Upper lobe of right lung (tissue), 1 donor: ENCODE measurements at places on chromosomes 13 and 19. TPM values are rescaled to one million over a fixed set of nuclear protein-coding genes. Genes with fewer than 3 reads are reported as not detected.

DNA sequence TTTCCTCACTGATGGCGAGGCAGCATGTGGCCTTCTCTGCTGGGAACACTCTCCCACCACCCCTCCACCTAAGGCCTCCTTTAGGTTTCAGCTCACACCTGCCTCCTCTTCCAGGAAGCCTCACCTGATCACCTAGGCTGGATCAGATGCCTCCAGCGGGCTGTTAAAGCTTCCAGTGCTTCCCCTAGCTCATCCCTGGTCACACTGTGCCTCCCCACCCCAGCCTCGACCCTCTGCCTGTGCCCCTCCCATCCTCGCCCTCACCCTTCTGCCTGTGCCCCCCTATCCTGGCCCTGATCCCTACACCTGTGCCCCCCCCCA is 33.8 kb downstream of the MAP4K1 start:
- no peak for DNase-seq
- no peaks in the 10 kb centered on the region for H3K36me3 ChIP-seq
- no peak overlapping the region for H3K27ac ChIP-seq
- H3K4me1 ChIP-seq: no peaks in the 10 kb centered on the region
- H3K27me3 ChIP-seq: no peaks in the 10 kb centered on the region

DNA sequence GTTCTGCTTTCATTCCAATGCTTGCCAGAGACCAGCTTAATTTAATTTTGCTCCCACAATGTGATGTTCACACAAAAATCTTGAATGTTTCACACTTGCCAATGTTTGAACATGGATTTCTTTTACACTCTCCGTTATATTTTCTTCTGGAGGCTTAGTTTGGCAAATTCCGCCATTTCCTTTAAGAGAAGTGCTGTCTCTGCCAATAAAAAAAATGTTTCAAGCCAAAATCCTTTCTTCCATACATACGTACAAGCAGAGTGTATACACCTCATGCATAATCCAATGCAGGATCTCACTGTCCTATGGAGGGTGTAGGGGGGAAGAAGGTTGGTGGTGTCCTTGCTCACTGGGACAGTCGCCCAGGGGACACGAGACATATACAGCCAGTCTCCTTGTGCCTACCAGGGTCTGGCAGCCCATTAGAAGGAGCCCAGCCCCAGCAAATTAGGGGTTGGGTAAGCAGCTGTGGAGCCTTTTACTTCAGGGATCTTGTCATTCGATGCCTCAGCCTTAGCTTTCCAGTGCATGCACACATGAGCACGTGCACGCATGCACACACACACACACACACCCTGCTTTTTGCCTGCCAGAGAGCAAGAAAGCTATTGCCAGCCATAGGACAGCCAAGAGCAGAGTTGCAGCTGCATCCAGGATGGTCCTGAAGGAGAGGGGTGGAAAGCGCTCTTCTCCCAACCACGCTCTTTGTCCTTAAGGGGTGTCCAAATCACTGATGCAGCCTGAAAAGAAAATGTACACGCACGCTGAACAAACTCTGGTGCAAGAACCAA is 208.3 kb downstream of the FOXO1 start:
- no peaks in the 10 kb centered on the region for H3K36me3 ChIP-seq
- no peak for DNase-seq
- no peak overlapping the region for H3K4me3 ChIP-seq
- H3K27me3 ChIP-seq: no peaks in the 10 kb centered on the region

DNA sequence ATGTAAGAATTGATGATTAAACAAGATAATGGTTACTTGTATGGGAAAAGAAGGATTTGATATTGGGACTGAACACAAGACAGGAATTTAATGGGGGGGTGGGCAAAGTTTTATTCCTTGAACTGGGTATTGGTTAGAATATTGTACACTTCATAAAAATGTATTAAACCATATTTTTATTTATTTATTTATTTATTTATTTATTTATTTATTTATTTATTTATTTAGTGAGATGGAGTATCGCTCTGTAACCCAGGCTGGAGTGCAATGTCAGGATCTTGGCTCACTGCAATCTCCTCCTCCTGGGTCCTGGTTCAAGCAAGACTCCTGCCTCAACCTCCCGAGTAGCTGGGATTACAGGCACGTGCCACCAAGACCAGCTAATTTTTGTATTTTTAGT is 287.1 kb upstream of the SLITRK5 start:
- no peak for DNase-seq
- H3K27ac ChIP-seq: no peak overlapping the region
- H3K36me3 ChIP-seq: no peaks in the 10 kb centered on the region
- H3K27me3 ChIP-seq: no peaks in the 10 kb centered on the region
- no peaks in the 10 kb centered on the region for H3K4me1 ChIP-seq
- no peak overlapping the region for H3K4me3 ChIP-seq

- H3K36me3 ChIP-seq: no peaks in the 10 kb centered on the region
- no peaks in the 10 kb centered on the region for H3K4me1 ChIP-seq
- no peak for DNase-seq
- no peak overlapping the region for H3K4me3 ChIP-seq
- no peak overlapping the region for H3K27ac ChIP-seq
Measured at GRCh38 chr13:41709511-41709910, 251.4 kb downstream of the VWA8 start.

DNA sequence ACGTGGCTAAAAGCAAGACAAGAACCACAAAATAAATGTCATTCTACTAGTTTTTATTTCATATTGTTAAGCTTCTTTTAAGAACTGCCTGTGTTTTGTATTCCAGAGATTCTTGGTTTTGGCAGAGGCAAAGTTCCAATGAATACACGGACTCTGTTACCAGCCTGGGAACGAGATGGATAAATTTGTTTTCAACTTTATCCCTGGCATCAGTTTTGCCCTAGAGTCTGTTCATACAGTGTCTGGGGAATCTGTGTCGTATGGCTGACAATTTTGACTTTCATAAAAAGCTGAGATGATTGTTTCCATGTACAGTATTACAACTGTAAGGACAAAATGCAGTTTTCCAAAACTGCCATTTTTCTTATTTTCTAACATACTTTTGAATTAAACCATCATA is 327.6 kb downstream of the TBC1D4 start:
- H3K36me3 ChIP-seq: no peaks in the 10 kb centered on the region
- no peak overlapping the region for H3K27ac ChIP-seq
- no peaks in the 10 kb centered on the region for H3K4me1 ChIP-seq
- H3K27me3 ChIP-seq: no peaks in the 10 kb centered on the region

DNA sequence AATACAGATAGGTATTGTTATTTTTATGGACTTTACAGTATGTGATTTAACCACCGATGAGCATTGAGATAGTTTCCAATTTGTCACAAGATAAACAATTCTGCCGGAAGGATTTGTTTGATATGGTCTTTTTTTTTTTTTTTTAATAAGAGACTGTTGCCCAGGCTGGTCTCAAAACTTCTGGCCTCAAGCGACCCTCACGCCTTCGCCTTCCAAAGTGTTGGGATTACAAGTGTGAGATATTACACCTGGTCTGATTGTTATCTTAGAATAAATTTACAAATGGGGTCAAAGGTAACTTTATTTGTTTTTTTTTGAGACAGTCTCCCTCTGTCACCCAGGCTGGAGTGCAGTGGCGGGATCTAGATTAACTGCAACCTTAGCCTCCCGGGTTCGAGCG is 1.2 kb downstream of the GARRE1 start:
- peaks cover 34% of the 10 kb centered on the region for H3K4me1 ChIP-seq
- H3K36me3 ChIP-seq: no peaks in the 10 kb centered on the region
- H3K27ac ChIP-seq: peak overlapping the region; percentile 78
- no peaks in the 10 kb centered on the region for H3K27me3 ChIP-seq

- no peaks in the 10 kb centered on the region for H3K36me3 ChIP-seq
- DNase-seq: no peak
- H3K4me1 ChIP-seq: peaks cover 5% of the 10 kb centered on the region
Measured at GRCh38 chr19:12868540-12869112, 12.6 kb downstream of the DNASE2 start.

- DNase-seq: no peak
- H3K36me3 ChIP-seq: peaks cover 65% of the 10 kb centered on the region
- H3K27ac ChIP-seq: peak overlapping the region; percentile 92
- no peaks in the 10 kb centered on the region for H3K27me3 ChIP-seq
- peaks cover 76% of the 10 kb centered on the region for H3K4me1 ChIP-seq
- H3K4me3 ChIP-seq: peak overlapping the region; percentile 96
Measured at GRCh38 chr19:40803170-40803856, 4.3 kb downstream of the EGLN2 start.

GRCh38 chr13:20387006-20387405 is 138.7 kb downstream of the CRYL1 start:
- H3K4me3 ChIP-seq: no peak overlapping the region
- peaks cover 7% of the 10 kb centered on the region for H3K4me1 ChIP-seq
- no peak for DNase-seq
- H3K27ac ChIP-seq: no peak overlapping the region
- H3K36me3 ChIP-seq: no peaks in the 10 kb centered on the region

GRCh38 chr13:89315287-89315686 is 1644.1 kb downstream of the SLITRK5 start:
- H3K27me3 ChIP-seq: no peaks in the 10 kb centered on the region
- no peaks in the 10 kb centered on the region for H3K4me1 ChIP-seq

GRCh38 chr19:20162821-20163220 is 4.2 kb upstream of the ZNF486 start:
- H3K36me3 ChIP-seq: no peaks in the 10 kb centered on the region
- peaks cover under 1% of the 10 kb centered on the region for H3K4me1 ChIP-seq
- DNase-seq: no peak
- H3K4me3 ChIP-seq: no peak overlapping the region

GRCh38 chr19:11658970-11659369 is 61.7 kb downstream of the ZNF627 start:
- DNase-seq: no peak
- no peak overlapping the region for H3K4me3 ChIP-seq
- H3K36me3 ChIP-seq: no peaks in the 10 kb centered on the region
- no peaks in the 10 kb centered on the region for H3K4me1 ChIP-seq
- no peaks in the 10 kb centered on the region for H3K27me3 ChIP-seq

- no peak overlapping the region for H3K4me3 ChIP-seq
- no peaks in the 10 kb centered on the region for H3K36me3 ChIP-seq
- H3K27me3 ChIP-seq: no peaks in the 10 kb centered on the region
- no peak for DNase-seq
Measured at GRCh38 chr13:61084988-61085387, 330.7 kb downstream of the PCDH20 start.

DNA sequence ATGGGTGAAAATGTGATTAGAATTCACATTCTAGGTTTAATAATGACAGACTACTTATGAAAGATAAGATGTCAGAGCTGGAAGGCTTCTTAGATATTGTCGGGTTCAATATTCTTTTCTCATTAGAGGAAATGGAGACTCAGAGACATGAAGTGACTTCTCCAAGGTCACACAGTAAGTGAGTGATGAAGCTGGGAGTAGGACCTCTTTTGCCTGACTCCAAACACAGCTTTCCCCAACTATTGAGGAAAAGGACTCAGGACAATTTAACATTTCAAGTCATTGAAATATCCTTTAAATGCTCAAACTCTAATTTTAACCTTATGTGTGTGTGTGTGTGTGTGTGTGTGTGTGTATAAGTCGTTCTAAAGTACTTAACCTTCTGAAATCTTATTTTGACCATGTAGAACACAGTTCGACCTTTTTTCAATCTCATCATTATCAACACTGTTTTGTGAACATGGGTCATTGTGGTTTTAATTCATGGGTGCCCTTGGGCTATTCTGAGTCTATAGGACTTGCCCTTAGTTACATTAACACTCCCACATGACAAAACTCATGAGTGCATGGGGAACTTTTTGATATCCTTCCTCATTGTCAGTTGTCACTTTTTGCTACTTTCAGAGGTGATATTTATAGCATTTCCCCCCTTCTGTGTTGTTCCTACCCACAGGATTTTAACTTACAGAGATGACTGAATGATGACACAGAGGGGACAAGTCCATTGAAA is 53.0 kb downstream of the LRCH1 start:
- H3K4me3 ChIP-seq: no peak overlapping the region
- H3K4me1 ChIP-seq: peaks cover 49% of the 10 kb centered on the region
- peak overlapping the region; percentile 45 for H3K27ac ChIP-seq

GRCh38 chr19:11273296-11273695 is 11.0 kb upstream of the DOCK6 start:
- no peak for DNase-seq
- H3K36me3 ChIP-seq: no peaks in the 10 kb centered on the region
- no peak overlapping the region for H3K4me3 ChIP-seq
- H3K27ac ChIP-seq: no peak overlapping the region
- H3K4me1 ChIP-seq: peaks cover 7% of the 10 kb centered on the region

DNA sequence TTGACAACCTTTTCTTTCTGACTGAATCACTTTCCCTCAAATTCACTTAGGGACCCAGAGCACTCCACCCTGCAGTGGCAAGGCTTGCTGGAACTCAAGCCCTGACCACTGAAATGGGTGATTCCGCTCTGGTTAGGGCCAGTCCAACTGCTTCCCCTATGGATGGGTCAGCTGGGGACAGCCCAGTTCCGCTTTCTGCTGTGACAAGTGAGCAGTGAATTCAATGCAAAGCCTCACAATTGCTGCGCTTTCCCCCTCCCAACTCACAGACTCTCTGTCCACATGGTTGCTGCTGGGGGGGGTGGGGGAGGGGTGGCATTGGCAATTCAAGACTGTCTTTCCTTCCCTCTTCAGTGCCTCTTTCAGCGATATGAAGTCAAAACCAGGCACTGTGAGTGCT is 18.7 kb downstream of the CD70 start:
- DNase-seq: no peak
- H3K36me3 ChIP-seq: no peaks in the 10 kb centered on the region
- peaks cover 4% of the 10 kb centered on the region for H3K27me3 ChIP-seq
- no peak overlapping the region for H3K27ac ChIP-seq
- no peaks in the 10 kb centered on the region for H3K4me1 ChIP-seq
- H3K4me3 ChIP-seq: no peak overlapping the region

DNA sequence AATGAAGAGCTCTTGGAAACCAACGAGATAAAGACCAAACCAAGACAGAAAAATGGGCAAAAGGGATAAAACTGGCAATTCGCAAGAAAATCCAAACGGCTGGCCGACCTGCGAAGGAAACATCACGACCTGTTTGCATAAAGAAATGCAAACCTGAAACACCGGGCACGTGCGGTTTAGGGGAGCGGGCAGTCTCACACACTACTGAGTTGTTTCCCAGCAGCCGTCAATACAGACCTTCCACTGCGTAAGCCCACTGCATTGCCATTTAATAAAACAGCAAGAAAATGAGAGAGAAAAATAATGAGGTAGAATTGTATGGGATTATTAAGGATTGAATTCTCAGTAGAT is 642 bp upstream of the PEG3 start:
- H3K27me3 ChIP-seq: no peaks in the 10 kb centered on the region
- H3K4me1 ChIP-seq: no peaks in the 10 kb centered on the region
- H3K4me3 ChIP-seq: no peak overlapping the region
- DNase-seq: no peak

Gene TNNT1
- 1.2 TPM for total RNA-seq

Gene VSTM1
- total RNA-seq: 1.1 TPM

Gene RASIP1
- total RNA-seq: 54.5 TPM

Gene ZNF780A
- 14.6 TPM for total RNA-seq

Gene HCST
- 44.0 TPM for total RNA-seq
